Activated naive CD8-positive, alpha-beta T cell treated with anti-CD3 and anti-CD28 coated beads, Interleukin-2, amount 50 U/mL, for 24 hours (primary cell): ENCODE measurements at places on chromosomes 16 and 17.

DNA sequence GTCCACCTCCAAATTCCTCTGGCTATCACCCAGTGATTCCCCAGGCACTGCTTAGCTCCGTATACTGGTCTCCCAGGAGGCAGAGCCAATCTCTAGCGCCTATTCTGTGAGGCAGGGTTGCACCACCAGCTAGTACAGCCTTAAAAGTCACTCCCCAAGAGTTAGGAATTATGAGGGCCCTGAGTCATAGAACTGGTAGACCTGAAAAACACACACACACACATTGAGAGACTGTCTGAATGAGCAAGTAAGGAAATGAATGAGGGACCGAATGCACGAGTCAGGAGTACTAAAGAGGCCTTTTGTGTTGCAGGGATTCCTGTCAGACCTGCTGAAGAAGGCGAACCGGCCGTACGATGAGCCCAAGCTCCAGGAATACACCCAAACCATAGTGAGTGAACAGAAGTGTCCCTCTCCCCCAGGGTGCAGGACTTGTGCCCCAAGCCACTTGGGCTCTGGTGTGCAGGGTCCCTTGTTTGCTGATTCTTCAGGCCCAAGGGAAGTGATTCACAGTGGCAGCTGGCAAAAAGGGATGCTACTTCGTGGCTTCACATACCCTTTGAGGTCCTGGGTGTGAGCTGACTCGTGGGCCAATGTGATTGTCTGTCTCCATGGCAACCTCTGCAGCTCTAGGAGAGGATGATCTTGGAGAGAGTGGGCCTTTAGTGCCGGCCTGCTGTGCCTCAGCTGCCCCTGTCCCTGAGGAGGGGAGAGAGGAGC lies 24.7 kb downstream of the CALB2 start:
- peaks cover 32% of the 10 kb centered on the region for H3K27me3 ChIP-seq
- DNase-seq: peak; percentile 8
- H3K27ac ChIP-seq: no peak overlapping the region
- H3K4me1 ChIP-seq: no peaks in the 10 kb centered on the region

DNA sequence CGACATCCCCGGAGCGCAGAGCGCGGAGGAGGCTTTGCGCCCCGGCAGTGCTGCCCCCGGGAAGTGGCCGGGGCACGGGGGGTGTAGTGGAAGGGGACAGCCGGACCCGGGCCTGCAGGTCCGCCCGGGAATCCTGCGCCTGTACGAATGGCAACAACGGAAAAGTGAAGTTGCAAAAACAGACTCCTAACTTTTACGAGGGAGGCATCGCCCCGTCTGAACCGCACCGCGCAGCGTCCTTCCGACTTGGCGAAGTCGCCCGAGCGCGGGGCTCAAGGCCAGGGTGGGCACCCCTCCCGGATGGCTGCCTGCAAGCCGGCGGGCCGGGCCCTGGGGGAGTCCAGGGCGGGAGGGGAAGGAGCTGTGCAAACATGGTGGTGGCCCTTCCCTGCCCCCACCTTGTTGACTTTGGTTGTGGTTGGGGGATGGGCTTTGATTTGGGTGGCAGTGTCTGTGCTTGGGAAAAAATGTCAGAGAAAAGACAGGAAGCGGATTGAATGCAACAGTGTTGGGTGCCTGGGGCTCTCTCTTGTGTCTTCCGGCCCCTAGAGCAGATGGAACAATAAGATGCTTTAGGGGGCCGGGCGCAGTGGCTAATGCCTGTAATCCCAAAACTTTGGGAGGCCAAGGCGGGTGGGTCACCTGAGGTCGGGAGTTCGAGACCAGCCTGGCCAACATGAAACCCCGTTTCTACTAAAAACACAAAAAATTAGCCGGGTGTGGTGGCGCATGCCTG lies 675 bp downstream of the RNF213 start:
- H3K27me3 ChIP-seq: peaks cover 2% of the 10 kb centered on the region
- peaks cover 19% of the 10 kb centered on the region for H3K36me3 ChIP-seq
- peak; percentile 65 for DNase-seq
- H3K4me1 ChIP-seq: peaks cover 68% of the 10 kb centered on the region

GRCh38 chr17:49646391-49647255 lies 31.3 kb downstream of the SPOP start:
- peak; percentile 43 for DNase-seq
- no peaks in the 10 kb centered on the region for H3K36me3 ChIP-seq
- H3K27ac ChIP-seq: peak overlapping the region; percentile 73
- H3K27me3 ChIP-seq: no peaks in the 10 kb centered on the region

- H3K27ac ChIP-seq: no peak overlapping the region
- peaks cover 9% of the 10 kb centered on the region for H3K4me1 ChIP-seq
- peaks cover 3% of the 10 kb centered on the region for H3K27me3 ChIP-seq
Observed at GRCh38 chr17:8851600-8851999, 15.9 kb downstream of the PIK3R6 start.

DNA sequence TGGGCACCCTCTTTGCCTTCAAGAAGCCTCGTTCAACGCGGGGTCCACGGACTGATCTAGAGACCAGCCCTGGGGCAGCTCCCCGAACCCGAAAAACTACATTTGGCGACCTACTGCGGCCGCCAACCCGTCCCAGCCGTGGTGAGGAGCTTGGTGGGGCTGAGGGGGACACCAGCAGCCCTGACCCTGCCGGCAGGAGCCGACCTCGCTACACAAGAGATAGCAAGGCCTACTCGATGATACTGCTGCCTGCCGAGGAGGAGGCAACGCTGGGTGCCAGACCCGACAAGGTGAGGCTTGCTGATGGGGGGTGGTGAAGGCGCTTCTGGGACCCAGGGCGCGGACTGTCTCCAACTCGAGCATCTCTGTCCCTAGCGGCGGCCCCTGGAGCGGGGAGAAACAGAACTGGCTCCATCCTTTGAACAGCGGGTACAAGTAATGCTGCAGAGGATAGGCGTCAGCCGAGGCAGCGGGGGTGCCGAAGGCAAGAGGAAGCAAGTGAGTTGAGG lies 5.6 kb downstream of the ACD start:
- peaks cover 27% of the 10 kb centered on the region for H3K36me3 ChIP-seq
- no peak overlapping the region for H3K4me3 ChIP-seq
- DNase-seq: no peak
- no peaks in the 10 kb centered on the region for H3K27me3 ChIP-seq

DNA sequence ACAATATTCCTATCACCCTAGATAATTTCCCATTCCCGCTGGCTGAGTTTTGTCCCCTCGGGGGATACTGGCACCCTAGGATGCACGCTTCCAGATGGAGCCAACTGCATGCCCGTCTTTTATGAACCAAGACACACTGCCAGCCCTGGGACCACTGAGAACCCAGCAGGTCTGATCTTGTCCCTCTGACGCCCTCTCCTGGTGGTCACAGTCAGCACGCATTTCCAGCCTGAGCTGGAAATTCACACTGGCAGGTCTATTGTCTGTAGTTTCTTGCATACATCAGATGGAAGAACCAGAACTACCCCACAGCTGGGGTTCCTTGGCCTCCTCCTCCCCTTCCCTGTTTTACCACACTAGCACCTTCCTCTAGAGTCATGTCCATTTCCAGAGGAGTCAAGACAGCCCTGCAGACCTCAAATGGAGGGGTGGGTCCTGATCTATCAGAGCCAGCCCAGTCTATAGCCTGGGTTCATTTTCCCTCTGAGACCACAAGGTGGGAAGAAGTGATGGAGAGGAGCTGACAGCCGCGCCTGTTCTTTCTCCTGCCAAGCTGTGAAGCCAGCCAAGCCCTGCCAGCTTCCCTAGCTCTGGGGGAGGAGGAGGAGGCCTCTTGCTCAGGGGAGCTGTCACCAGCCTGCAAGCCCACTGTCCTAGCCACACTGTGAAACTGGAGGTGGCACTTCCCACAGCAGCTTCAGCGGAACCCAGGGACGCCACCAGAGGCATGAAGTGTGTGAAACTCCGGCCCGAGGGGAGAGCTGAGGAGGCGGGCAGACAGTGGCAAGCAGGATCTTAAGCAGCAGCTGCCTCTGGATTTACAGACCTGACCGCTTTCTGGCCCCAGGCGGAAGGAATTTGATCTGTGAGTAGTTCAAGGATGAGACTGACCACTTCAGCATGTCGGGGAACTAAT lies 29.3 kb downstream of the MXRA7 start:
- H3K36me3 ChIP-seq: no peaks in the 10 kb centered on the region
- H3K27ac ChIP-seq: no peak overlapping the region
- peaks cover 4% of the 10 kb centered on the region for H3K4me1 ChIP-seq
- peak; percentile 73 for DNase-seq

DNA sequence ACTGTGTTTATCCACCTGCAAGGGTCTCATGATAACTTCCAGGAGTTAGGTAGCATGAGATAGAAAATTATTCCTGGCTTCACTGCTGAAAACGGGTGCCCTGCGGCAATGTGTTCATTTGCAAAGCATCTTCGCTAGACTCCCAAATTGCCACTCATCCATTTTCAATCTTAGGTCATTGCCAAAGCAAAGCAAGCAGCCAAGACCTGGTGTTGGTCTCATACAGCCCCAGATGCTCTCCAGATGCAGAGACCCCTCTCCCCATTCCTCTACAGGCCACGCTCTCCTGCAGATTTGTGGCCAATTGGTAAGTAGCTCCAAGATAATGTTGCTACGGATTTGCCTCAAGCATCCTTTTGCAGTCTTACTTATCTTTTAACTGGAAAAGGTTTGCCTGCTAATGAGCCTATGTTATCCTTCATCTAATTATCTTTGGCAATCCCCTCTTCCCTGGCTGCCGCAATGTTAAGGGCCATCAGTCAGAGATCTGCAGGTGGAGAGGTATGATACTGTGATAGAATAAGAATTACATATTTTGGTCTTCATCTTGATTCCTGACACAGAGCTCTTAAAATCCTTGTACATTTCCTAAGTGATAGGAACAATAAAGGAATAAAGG lies 222.0 kb downstream of the SLC39A11 start:
- no peak overlapping the region for H3K27ac ChIP-seq
- peaks cover 21% of the 10 kb centered on the region for H3K4me1 ChIP-seq
- no peak for DNase-seq
- H3K36me3 ChIP-seq: peaks cover 7% of the 10 kb centered on the region
- H3K4me3 ChIP-seq: no peak overlapping the region

GRCh38 chr17:50642722-50643656 lies 8.3 kb downstream of the ABCC3 start:
- DNase-seq: no peak
- no peaks in the 10 kb centered on the region for H3K36me3 ChIP-seq
- no peak overlapping the region for H3K4me3 ChIP-seq
- peaks cover 11% of the 10 kb centered on the region for H3K27me3 ChIP-seq
- H3K27ac ChIP-seq: no peak overlapping the region
- H3K4me1 ChIP-seq: no peaks in the 10 kb centered on the region

DNA sequence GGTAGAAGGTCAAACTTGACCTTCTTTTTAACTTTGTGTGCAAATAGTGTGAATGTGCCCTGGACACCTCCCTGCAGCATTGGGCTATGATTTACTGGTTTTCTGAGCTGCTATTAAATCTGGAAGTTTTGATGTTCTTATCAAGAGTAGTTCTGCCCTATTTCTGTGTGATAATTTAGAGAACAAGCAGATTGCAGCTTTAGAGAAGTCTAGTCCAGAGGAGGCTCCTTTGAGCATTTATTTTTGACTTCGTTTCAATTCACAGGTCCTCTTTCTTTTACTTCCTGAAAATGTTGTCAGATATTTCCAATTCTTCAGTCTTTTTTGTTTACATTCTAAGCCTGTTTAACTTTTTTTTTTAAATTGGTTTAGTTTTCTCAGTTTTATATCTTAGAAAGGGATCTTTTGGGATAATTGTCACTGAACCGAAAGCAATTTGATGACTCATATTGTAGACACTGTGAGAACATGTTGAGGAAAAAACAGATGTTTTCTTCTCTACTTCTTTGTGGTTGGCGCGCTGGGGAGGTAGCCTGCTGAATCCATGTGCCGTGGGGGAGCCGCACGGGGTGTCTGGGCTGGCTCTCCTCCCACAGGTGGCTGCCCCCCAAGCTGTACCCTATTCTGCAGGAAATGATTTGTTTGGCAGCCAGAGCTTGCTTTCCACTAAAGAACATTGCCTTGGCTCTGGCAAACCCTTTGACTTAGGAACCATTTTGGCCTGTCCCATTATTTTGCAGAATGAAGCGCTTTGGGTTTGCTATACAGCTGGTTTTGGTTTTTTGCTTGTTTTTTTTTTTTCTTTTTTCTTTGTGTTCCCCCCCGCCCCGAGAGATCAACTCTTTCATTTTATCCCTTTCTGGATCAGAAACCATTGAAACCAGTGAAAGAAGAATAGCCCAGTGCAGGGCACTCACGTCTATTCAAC lies 53.4 kb downstream of the MFSD11 start:
- H3K27ac ChIP-seq: no peak overlapping the region
- H3K4me1 ChIP-seq: peaks cover 14% of the 10 kb centered on the region
- H3K27me3 ChIP-seq: no peaks in the 10 kb centered on the region
- no peaks in the 10 kb centered on the region for H3K36me3 ChIP-seq
- DNase-seq: peak; percentile 38

DNA sequence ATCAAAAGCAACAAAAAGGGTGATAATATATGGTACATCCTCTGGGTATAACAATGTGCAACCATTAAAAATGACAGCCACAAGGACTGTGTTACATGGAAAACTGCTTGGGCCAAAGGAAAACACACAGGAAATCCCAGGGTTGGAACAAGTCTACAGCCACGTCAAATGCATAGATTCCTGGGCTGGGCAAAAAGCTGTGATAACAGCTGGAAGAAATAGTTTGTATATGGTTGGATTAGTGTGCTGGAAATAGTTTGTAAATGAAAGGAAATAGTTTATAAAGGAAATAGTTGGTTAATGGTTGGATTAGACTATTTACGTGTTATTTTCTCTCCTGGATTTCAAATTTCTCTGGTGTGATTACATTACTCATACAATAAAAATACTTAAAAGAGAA lies 2.6 kb downstream of the HSD17B2 start:
- no peaks in the 10 kb centered on the region for H3K4me1 ChIP-seq
- DNase-seq: no peak

GRCh38 chr17:61409301-61410112 lies 9.9 kb downstream of the TBX2 start:
- H3K4me1 ChIP-seq: peaks cover 21% of the 10 kb centered on the region
- DNase-seq: peak; percentile 53

DNA sequence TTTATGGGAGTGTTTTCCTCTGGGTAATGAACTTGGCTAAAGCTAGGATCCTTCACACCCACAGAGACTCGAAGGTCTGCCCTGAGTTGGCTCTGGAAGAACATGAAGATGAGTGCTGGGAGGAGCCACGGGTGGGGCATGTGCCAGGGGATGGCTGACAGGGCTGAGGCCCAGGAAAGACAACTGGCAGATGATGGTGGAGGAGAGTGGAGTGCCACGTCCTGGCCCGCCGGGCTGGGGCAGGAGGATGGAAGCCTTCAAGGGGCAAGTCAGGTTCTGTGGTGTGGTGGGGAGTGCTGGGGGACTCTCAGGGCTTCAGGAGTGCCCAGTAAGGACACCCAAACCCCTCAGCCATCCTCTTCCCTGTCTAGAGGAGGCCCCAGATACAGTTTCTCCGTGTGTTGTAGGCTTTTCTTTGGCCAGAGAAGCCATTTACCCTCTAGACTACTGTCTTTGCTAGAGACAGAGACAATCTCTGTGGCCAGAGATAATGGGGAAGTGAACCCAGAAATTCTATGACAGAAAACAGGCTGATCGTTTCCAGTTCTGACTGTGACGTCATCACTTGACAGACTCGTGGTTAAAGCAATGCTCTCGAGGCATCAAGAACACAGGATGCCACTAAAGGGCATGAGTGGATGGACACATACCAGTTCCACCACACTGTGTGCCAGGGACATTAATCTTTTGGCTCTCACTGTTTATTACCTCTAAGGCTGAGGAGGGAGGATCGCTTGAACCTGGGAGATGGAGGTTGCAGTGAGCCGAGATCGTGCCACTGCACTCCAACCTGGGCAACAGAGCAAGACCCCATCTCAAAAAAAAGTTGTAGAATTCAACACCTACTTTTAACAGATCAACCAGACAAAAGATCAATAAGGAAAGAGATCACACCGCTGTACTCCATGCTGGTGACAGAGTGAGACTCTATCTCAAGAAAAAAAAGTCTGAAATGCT lies 18.6 kb upstream of the SLC5A10 start:
- no peak for DNase-seq
- H3K36me3 ChIP-seq: peaks cover 20% of the 10 kb centered on the region
- H3K27me3 ChIP-seq: peaks cover 3% of the 10 kb centered on the region
